ENCODE measurements at places on chromosomes 12 and 14.

DNA sequence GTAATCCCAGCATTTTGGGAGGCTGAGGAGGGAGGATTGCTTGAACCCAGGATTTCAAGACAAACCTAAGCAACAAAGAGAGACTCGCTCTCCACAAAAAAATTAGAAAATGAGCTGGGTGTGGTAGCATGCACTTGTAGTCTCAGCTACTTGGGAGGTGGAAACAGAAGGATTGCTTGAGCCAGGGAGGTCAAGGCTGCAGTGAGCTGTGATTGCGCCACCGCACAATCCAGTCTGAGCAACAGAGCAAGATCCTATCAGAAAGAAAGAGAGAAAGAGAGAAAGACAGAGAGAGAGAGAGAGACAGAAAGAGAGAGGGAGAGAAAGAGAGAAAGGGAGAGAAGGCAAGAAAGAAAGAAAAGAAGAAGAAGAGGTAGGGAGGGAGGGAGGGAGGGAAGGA lies 37.0 kb downstream of the TDG start:
- no peak for DNase-seq

- DNase-seq = peak; percentile 74
These were observed 9.8 kb downstream of the CPNE6 start for GRCh38 chr14:24080888-24081738.

DNA sequence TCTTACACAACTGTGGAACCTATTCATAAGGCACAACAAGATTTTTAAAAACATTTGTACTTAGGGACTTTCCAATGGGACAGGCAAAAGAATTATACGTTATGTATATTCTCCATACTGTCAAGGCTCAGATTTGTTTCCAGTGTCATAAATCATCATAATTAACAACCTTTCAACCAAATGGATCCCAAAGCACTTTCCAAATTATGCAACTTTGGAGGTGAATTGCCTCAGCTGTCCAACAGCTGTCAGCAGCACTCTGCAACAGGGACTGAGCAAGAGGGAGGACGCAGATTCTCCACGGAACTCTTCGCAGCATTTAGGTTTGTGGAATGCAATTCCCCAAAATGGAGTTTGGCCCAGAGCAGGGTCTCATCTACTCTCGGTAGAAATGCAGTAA lies 186.6 kb downstream of the PAX9 start:
- no peak for DNase-seq

GRCh38 chr14:34041220-34041619 lies 90.3 kb upstream of the EGLN3 start:
- DNase-seq = no peak

GRCh38 chr14:36027354-36027753 lies 149.2 kb downstream of the PTCSC3 start:
- no peak for DNase-seq

DNA sequence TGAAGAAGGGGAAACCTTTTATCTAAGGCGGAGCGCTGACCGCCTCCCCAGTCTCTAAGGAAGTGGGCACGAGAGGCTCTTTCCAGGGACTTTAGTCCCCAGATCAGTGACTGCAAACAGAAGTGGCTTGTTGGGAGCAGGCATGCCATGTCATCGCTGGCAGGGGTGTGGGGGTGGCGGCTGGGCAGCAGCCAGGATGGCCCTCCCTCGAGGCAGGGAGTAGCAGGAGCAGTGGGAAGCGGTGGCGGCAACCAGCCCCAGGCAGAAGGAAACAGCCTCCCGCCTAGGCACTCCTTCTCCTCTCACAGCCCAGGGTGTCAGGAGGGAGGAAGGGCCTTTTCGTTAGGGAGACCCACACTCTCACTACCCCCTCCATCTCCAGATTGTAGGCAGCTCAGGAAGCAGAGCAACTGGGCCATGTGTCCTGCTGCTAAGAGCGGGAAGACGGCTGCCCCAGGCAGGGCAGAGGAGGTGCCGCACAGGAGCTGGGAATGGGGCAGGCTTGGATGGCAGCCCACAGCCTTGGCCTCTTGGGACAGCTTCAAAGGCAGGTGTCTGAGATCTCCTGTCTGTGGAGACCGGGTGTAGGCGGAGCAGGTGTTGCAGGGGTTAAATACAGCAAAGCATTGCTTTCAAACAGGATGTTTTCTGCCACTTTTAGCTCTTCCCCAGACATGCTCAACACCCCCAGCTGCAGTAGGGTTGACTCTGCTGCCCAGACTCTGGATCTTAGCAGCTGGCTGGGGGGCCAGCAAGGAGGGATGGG lies 21.8 kb downstream of the VDR start:
- DNase-seq = no peak

DNA sequence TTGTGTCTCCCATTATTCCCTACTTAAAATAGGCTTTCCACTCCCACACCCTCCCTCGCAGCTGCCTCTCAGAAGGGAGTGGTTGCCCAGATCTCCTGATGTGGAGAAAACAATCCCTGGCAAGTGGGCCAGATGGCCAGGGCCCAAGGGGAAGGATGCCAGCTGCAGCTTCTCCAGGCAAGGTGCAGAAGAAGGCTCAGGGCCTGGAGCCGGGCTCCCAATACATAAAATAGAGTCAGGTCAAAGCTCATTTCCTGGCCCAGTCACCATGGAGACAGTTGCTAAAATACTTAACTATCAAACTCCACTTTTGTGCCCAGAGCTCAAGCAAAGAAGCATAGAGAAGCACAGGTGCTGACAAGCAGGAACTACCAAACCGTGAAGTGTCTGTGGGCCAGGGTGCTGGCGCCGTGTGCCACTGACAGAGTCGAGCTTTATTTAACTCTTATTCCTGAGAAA lies 45.7 kb upstream of the ITPR2 start:
- DNase-seq = peak; percentile 46

GRCh38 chr12:70823182-70823976 lies 97.2 kb downstream of the PTPRR start:
- no peak for DNase-seq

DNA sequence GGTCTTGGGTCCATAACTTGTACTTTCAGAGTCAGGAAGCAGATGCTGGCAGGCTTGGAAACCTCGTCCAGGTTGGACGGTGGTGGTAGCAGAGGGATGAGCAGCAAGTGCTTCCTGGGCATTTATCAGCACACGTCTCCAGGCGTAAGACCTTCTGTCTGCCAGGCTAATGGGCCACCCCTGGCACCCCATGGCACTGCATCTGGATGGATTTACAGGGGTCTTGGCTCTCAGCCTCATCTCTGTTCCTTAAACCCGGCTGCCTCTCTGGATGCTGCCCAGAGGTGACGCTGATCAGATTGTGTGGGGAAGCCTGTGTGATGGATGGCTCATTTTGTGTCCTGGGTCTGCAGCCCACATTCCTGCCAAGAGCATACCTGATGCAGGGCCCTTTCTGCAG lies 145.1 kb downstream of the TSPAN9 start:
- DNase-seq = no peak

DNA sequence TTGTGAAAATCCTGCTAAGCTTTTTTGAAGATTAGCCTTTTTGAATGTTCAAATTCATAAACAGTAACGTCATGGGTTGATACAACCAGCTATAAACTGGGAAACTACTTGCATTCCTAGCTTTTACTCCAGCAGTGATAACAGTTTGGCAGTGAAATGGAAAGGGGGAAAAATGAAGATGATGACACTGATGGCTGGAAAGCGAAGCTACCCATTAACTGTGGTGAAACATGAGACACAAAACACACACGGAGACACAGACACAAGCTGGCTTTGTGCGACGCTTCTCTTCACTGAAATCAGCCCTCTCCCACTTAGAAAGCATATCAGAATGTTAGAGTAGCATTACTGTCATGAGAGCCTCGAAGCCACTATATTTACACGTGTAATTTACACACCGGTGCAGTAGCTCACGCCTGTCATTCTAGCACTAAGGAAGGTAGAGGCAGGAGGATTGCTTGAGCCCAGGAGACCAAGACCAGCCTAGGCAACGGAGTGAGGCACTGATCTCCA lies 15.7 kb downstream of the VPS37B start:
- no peak for DNase-seq

- DNase-seq = no peak
These were observed 35.2 kb downstream of the ASCL1 start for GRCh38 chr12:102992720-102993119.

DNA sequence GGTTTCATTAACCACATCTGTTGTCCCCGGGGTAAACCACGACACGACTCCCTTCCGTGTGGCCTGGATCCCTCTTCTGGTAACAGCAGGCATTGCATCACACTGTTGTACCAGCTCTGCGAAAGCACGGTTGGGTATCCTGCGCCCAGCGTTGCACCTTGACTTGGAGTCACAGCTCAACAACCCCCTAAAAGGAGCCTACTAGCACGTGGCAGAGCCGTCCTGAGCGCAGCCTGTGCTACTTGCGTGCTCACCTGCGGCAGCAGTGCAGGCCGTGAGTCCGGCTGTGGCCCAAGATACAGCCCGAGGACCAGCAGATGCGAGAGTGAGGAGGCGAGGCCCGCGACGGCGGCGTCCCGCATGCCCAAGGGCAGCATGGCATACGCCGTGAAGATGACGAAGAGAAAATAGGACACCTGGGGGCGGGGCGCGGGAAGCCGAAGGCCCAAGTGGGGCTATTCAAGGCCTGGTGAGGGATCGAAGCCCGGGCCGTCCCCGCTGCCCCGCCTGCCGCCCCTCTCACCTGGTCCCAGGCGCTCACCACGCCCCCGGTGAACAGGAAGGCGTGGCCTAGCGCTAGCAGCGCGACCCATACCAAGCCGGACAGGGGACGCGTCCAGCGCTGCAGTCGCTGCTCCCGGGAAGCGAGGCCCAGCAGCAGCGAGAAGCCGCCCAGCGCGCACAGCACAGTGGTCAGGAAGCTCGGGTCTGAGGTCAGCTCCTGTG lies 2.4 kb downstream of the ADCY4 start:
- peak; percentile 87 for DNase-seq

DNA sequence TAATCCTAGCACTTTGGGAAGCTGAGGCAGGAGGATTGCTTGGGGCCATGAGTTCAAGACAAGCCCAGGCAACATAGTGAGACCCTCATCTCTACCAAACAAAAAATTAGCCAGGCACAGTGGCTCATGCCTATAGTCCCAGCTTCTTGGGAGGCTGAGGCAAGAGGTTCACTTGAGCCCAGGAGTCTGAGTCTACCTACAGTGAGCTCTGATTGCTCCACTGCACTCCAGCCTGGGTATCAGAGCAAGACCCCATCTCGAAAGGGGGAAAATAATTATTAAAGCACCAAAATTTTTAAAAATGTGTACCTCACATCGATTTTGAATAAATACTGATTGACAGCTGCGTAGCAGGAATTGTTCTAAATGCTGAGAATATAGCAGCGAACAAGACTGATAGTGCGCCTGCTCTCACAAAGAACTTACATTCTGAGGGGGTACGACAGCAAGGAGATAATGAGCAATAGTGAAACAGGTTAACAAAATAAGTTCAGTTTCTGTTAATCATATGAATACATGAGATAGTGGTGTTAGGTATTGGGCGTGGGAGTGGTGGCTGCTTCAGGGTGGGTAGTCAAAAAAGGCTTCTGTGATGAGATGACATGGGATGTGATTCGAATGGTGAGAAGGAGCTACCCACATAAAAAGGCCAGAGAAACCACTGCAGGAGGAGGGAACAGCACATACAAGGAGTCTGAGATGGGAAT lies 19.6 kb downstream of the HCFC2 start:
- no peak for DNase-seq

- no peak for DNase-seq
These were observed 1.7 kb downstream of the RARG start for GRCh38 chr12:53230108-53230845.

- no peak for DNase-seq
These were observed 102.6 kb upstream of the KRR1 start for GRCh38 chr12:75613981-75614380.

DNA sequence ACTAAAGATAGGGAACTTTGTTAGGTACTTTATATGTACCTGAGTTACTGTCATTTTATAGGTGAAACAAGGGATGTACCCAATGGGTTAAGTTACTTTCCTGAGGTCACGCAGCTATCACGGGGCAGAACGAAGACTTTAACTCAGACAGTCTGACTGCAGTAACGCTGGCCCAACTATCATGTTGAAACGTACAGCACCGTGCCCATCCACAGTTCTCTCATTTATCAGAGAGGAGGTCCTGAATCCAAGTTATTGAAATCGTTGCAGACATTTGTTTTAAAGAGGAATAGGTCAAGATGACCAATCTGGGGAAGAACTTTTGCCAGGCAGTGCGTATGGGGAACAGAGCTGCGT lies 587 bp upstream of the C12orf75 start:
- DNase-seq = no peak

- DNase-seq = no peak
These were observed 8.6 kb downstream of the WDR89 start for GRCh38 chr14:63632932-63633514.

GRCh38 chr12:8985213-8985754 lies 4.1 kb upstream of the KLRG1 start:
- DNase-seq = no peak

DNA sequence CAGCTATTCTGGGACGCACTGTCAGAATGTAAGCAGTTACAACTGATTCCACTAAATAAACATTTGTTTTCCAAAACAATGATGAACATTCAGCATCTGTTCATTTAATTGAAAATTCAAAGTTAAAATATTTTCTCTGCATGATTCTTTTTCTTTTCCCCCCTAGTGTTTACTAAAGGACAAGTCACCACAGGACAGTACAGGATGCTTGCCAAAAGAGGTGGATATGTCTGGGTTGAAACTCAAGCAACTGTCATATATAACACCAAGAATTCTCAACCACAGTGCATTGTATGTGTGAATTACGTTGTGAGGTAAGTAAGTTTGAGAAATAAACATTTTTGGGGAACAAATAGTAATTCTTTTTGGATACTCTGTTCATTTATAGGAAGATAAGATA lies 28.2 kb upstream of the SNAPC1 start:
- no peak for DNase-seq

- no peak for DNase-seq
These were observed 57.8 kb upstream of the ACTN1 start for GRCh38 chr14:69036757-69037506.

GRCh38 chr12:52496590-52497071 lies 3.6 kb upstream of the KRT6A start:
- DNase-seq = no peak

GRCh38 chr14:24966579-24966964 lies 83.4 kb downstream of the STXBP6 start:
- no peak for DNase-seq

GRCh38 chr12:55720894-55721444 lies 776 bp downstream of the RDH5 start:
- no peak for DNase-seq

DNA sequence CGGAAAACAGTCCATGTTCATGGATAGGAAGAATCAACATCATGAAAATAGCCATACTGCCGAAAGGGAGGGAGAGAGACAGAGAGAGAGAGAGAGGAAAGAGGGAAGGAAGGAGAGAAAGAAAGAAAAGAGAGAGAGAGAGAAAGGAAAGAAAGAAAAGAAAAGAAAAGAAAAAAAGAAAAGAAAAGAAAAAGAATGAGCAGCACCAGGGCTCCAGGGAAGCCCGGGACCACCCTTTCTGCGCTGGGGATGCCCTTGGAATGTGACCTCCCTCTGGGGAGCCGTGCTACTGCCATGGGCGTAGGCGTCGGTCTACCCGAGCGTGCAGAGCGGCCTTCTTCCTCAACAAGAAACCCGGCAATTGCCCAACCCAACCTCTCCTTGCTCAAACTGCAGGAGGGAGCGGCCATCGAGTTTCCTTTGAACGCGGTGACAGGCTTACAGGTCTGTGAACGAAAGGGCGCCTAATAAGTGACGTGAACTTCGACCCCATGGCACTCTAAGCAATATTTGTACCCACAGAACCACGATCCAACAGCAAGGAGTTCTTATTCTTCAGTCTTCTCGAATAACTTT lies 16.9 kb downstream of the OR6S1 start:
- DNase-seq = peak; percentile 37
